ENCODE measurements at places on chromosomes 3 and 15.

GRCh38 chr3:31274326-31275024 lies 258.2 kb upstream of the STT3B start:
- DNase-seq = no peak

DNA sequence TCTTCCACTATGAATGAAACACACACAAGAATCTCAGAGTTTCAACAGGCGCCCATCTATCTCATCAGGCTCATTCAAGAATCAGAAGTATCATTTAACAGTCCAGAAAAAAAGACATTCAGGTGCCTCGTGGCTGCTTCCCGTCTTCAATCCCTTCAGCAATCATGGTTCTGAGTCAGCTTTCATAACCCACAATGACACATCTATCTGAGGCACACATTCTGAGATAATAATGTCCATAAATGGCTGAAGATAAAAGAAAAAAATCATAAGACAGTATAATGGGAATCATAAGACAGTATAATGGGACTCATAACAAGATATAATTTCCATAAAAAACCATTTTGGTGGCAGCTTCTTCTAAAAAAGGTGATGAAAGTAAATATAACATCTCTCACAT lies 52.4 kb downstream of the TNIK start:
- no peak for DNase-seq

DNA sequence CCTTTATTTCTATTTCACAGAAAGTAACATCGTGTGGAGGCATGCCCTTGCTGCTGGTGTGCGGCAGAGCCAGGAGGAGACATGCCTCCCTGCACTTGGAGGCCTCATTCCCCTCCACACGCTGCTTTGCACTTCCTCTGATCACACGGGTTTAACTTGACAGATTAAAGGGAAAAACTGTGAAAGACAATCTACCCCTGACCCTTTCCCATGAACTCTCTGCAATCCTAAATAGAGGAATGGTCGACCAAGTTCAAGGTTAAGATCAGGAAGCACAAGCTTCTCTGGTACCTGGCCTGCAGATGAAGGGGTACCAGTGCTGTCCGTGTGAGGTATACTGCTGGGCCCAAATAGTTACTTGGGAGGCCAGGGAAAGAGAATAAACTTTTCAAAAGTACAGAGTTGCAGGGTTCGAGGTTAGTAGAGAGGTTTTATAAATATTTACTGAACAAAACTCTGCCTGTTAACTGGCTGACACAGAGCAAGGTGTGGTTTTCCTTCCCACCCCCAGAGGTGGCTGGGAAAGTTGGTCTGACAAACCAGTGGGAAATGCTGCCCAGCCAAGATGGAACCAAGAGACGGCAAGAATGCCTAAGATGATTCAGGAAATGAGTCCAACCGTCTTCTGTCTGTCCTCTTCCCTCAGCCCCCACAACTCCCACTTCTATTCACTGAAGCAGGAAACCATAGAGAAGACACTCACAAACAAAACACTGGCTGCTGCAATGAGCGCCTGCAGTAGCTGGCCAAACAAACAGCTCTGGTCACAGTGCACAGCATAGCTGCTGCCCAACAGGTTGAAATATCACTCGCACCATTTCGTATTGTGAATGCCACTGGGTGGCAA lies 79.6 kb downstream of the IGF2BP2 start:
- no peak for DNase-seq

DNA sequence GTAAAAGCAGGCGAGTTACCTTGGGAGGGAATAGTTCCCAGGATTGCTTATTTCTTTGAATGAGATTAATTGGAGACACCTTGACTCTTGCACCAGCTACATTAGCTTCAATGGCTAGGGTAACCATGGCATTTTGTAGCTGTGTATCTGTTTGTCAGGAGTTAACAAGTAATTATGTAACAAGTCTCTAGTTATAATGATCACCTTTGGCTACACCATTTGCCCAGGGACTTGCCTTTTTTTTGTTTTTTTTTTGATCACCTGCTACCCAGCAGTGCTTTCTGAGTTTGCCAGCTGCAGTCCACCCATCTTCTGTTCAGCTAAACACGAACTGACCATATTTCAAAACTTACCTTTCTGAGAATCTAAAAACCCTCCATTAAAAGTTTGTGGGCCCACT lies 2.2 kb downstream of the MED12L start:
- no peak for DNase-seq

DNA sequence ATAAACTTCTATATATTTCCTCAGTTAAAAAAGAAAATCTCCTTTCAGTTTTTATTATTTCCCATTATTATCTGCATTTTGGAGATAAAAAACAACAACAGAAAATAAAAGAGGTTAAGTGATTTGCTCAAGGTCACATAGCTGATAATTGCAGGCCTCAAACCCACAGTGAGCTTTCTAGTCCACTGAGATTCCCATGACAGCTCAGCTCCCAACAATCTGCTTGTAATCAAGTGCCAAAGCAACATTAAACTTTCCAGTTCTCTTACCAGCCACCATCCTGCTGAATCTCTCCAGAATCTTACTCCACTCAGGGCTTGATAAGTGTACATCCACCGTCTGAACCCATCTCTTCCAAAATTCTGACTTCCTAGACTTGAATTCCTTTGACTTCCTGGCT lies 318.2 kb upstream of the SEMA6D start:
- no peak for DNase-seq

GRCh38 chr15:57548351-57548750 lies 43.4 kb upstream of the MYZAP start:
- DNase-seq = no peak

GRCh38 chr3:196067439-196067838 lies 14.5 kb downstream of the TFRC start:
- no peak for DNase-seq

GRCh38 chr3:187737368-187738070 lies 7.7 kb downstream of the BCL6 start:
- DNase-seq = peak; percentile 47

DNA sequence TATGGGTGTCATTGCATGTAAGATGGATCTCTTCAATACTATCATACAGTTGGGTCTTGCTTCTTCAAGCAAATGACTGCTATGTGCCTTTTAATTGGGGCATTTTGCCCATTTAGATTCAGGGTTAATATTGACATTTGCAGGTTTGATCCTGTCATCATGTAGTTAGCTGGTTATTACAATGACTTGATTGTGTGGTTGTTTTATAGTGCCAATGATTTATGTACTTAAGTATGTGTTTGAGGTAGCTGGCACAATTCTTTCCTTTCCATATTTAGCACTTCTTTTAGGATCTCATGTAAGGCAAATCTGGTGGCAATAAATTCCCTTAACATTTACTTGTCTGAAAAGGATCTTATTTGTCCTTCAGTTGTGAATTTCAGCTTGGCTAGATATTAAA lies 267.5 kb downstream of the VGLL3 start:
- DNase-seq = no peak

- DNase-seq = no peak
These were observed 28.6 kb downstream of the BHLHE40 start for GRCh38 chr3:5007873-5008272.

DNA sequence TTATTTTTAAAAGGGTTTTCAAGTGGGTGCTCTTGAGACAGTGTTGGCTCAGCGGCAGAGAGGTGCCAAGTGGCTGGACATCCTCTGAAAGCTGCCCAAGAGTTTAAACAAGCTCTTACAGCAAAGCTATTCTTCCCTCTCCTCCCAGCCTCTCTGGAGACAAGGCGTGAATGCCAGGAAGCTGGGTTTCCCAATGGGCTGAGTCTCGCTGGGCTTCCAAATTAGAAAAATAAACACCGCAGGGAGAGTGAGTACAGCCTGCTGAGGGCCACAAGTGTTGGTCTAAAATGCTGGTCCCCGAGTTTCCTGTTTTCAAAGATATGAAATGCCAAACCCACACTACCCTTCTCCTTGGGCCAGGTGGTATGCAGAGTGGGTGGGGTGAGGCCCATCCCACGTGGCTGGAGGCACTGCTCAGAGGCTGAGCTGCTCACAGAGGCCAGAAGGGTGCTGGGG lies 36.4 kb downstream of the ZDHHC3 start:
- DNase-seq = no peak

DNA sequence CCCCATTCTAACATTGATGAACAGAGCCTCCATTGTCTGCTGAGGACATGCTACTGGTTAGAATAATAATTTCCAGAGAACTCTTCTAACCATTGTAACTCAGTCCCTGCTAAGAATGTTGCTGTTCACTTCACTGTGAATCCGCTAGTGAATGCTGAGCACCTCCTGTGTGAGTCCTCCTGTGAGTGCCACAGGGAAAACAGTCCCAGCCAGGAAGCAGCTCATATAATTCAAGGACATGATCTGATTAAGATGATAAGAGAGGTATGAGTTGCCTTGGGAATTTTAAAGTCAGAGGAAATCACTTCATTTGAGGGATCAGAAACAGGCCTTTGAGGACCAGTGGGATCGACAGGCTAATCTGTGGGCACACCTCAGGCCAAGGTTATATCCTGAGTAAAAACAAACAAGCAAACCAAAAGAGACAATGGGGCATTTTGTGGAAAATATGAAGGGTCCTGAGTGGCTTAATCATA lies 33.9 kb upstream of the GPR160 start:
- DNase-seq = no peak

DNA sequence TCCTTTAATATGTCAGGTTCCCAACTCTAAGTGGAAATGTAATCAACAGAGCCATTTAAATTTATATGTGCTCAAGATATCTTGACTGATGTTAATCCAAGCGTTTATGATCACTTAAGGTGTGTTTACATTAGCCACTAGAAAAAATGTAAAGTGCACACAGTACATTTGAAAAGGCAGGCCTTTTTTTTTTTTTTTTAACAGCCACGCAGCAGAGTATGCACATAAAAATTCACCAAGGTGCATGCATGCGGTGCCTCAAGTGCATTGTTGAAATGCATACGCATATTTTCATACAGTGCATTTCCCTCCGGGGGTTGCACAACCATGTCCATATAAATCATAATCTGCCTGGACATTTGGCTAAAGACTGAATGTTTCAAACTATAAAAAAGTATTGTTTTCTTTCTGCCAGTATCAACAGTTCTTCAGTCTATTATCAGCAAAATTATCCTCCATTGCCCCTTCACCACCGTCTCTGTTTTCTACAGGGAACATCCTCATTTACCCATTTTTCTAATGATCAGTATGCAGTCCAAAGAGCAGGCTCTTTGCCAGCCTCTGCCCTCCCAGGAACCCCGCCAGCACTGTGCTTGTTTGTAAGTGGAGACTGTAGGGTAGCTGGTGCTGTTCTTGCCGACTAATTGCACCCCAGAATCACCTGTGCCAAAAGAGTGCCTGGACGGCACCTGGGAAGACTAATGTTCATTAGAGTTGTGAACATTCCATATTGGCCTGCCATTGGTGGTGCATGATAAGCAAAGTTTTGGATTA lies 611.2 kb upstream of the CFAP20DC start:
- no peak for DNase-seq

DNA sequence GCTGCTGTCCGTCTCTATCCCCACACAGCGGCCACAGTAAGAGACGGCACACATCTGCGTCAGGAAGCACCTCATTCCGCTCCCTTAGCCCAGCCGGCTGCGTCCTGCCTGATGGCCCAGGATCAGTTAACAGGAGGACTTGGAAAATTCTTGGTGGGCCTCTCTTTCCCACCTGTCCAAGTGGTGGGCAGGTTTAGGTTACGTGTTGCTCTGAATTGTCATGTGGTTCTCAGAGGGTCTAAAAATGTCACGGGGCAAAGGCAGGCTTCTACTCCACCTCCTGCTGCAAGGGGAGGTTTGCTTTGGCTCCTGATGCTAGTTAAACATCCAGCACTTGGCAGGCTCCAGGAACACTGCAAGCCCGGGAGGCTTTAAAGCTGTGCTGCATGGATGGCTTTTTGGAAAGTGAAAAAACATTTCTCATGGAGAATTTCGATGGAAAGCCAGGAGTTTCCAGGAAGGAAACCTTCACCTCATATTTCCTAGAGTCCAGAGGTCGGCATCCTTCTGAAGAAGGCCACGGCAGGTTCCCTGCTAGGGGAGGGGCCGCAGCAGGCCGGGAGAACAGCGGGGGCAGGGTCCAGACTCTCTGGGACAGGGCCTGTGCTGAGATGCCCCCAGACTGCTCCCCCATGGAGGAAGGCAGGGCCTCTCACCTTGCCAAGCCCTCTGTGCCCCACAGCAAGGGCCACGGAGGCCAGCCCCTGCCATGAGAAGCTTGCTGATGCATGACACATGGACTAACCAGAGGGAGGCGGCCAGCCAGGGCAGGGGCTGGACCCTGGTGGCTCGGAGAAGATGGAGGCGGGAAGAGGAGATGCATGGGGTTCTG lies 10.8 kb downstream of the CTSH start:
- DNase-seq = no peak

DNA sequence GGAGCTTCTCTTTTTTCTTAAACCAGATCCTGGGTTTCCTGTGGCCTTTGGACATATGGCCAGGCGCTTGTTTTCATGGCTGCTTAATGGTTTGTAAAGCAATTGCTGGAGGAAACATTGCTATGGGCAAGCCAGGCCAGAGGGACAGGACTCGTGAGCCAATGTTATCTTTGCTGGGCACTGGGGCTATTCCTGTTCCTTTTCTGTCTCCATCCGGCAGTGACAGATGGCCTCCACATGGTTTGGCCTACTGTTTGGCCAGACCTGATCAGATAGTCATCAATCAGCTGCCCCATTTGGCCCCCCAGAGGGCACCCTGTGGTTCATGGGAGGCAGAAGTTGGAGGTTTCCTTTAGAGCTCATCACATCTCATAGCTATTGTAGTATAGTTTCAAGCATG lies 326.1 kb upstream of the ROPN1 start:
- no peak for DNase-seq

GRCh38 chr3:44984335-44984734 lies 8.3 kb downstream of the EXOSC7 start:
- DNase-seq = no peak
